ENCODE measurements at places on chromosomes 5 and 9.
A peak's percentile ranks its signal among the peaks of the same experiment; 100 is the strongest.

DNA sequence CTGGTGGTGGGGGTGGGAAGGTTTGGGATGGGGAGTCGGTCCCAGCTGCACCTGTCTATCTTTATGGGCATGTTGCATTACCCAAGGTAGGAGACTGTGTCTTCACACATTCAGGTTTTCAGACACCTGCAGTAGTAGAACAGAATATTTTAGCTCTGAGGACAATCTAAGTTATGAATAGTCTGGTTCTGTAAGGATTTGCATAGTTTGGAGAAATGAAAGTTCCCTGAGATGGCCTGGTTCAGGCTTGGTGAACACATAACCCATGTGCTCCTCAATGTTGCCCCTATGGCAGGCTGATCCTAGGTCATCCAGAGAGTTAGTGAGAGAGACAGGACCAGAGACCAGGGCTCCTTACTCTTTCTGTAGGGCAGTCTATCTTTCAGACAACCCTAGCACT, 20.7 kb downstream of the TNFSF8 start:
- DNase-seq: no peak

DNA sequence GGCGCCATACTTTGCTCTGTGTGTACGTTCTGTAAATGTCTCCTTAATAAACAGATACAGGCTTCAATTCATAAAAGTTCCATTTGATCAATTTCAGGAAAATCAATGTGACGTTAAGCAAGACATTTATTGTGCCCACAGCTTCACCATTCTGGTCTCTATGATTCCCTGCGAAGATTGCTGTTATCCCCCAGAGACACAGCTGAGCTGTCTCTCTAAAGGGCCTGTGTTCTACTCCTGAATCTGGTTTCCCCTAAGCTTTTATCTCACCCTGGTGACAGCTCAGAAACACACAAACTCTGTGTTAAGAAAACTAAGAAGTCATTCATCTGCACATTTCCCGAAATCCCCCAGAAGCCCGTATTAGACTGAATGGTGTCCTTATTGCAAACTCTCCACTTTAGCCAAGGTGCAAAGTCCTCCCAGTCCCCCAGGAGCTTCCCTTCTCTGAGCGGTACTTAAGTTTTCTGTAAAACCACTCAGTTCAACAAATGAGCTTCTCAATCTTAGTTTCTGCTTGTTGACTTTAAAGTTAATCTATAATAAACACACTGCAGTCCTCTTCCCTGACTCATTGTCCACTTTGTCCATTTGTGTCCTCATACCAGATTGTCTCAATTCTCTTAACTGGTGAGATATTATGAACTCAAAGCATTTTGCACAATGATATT, 1.4 kb upstream of the C5orf15 start:
- DNase-seq: no peak

GRCh38 chr9:136942112-136942880, 2.2 kb downstream of the FBXW5 start:
- DNase-seq: no peak

- no peak for DNase-seq
Observed at GRCh38 chr9:87836951-87837705, 45.5 kb upstream of the SPATA31E1 start.

GRCh38 chr5:5885782-5886181, 463.3 kb downstream of the ICE1 start:
- DNase-seq: no peak

- peak; percentile 22 for DNase-seq
Observed at GRCh38 chr9:114155995-114156656, 789 bp downstream of the COL27A1 start.

DNA sequence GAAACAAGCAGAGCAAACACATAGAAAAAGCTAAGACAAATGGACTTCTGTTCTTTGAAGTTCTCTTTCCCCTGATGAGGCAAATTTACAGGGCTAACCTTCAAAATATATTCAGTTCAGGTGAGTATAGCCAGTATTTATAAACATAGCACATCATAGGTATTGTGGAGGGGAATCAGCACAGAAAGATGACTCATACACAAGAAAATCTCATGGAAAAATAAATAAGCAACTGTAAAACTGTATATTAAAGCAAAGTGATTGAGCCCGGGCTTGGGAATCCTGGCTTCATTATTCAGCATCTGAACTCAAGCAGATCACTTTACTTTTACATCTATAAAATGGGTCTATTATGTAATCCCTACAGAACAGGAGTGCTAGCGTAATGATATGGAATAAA, 173.5 kb upstream of the PAPPA start:
- DNase-seq: no peak

- DNase-seq: no peak
Observed at GRCh38 chr5:7756453-7756852, 94.5 kb downstream of the CFAP90 start.

- DNase-seq: no peak
Observed at GRCh38 chr9:96008502-96009222, 133.2 kb downstream of the ERCC6L2 start.

GRCh38 chr9:91099436-91099835, 262.3 kb downstream of the AUH start:
- DNase-seq: no peak

DNA sequence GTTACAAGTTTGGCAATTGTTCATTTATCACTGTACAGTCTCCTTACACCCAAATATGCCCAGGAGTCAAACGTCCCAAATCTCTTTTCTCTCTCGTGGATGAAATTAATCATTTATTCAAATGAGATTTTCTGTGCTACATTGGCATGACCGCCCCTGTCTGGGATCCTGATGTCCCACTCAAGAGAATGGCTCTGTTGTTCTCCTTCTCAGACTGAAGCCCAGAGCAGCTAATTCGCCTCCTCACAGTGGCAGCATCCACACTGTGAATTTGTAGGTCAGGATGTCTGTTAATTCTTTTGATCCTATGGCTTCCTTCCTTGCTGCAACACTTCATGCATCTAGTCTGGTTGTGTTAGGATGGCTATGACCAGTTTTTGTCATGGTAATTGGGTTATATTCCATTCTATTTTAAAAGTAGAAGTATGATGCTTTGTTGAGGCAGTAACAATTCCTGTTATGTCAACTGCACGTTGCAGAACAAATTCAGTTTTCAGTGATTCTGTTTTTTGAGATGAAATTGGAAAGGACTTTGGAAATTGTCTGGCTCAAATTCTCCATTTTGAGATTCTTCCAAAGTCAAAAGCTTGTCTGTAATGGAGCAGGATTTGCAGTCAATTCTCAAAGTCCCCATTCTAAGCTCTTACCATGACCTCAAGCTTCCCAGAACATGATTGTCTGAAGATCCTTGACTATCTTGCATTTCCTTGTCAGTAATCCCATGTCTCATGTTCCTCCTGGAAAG, 141.5 kb upstream of the GAS1 start:
- DNase-seq: no peak

DNA sequence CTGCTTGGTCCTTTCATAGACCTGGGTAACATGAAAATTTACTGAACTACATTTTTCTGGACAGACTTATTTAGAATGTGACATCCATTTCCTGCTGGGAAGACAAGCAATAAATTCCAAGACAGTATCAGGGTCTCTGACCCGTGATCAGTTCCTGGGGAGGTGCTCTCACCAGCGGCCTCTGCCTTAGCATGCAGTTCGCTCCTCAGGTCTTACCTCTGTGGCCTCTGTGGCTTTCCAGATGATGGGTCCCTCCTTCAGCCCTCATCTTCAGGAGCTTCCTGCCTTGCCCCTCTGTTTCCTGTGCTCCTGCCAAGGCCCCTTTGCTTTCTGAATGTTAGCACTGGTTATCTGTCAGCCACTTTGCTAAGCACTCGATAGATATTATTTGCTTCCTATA, 66.4 kb downstream of the CMYA5 start:
- no peak for DNase-seq

GRCh38 chr5:8870959-8871355, 674.9 kb downstream of the SEMA5A start:
- no peak for DNase-seq

DNA sequence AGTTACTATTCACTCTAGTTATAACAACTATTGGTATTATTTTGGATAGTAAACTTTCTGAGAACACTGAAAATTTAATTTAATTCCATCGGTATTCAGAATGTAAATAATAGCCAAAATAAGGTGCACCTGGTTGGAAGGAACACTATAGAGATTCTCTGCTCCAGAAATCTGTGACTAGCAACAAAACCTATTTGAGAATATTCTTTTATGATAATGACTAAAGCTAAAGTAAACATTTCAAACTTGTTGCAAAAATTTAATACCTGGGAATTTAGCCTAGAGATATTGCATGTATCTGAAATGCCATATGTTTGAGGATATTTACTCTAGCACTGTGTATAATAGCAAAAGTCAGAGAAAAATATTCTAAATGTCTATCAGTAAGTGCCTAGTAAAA, 144.1 kb downstream of the PLK2 start:
- no peak for DNase-seq

GRCh38 chr9:121369595-121370265, at the start of gene STOM:
STOM (minus strand) TSS chr9:121370250; CDS start chr9:121370187, 63 bp downstream.
- DNase-seq: peak; percentile 63

DNA sequence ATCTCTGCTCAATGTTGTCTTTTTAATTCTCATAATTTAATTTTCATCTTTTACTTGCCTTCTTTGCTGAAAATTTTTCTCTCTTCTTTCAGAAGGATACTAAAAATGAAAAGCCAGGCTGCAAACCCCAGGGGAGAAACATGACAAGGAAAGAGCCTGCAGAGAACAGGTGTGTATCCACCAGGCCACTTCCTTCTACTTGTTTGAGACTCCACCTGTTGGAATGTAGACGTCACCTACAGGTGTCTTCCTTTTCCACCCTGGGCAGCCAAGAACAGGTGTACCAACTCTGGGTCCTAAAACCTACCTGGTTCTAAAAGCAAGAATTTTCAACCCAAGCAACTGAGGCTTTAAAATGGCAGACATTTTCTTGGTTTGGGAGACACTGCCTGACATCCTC, 166.8 kb downstream of the ATP10B start:
- no peak for DNase-seq

- DNase-seq: no peak
Observed at GRCh38 chr9:90002397-90003271, 397.8 kb downstream of the GADD45G start.

DNA sequence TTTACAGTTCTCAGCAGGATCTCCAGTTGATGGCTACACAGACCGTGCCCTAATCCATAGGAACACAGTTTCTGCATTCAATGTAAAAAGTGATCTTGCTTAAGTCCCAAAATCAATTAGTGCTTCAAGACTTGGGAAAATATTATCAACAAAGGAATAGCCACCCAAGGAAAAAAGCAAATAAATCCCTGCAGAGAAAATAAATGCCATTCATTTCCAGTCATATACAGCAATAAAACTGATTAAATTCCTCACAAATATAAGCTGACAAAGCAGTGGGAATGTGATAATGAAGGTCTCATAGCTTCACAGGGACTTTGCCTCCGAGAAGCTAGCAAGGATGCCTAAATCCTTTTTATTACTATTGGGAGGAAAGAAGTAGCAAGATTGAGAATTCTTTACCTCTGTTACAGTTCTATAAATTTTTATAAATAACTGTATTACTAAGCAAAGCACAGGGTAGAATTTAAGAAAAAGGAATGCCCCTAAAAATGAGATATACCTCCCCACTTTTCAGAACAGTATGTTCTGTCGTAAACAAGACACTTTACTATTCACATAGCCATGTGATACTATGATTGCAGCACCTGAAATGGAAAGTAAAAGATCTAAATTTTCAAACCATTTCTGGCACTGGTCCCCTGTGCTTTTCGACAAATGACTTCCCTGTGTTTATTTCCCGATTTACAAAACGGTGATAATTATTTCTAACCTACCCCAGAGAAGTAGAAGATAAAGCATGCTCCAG, 59.8 kb downstream of the ARSB start:
- no peak for DNase-seq

GRCh38 chr9:121822093-121823085, 171.0 kb downstream of the DAB2IP start:
- no peak for DNase-seq

GRCh38 chr5:148224117-148224742, 14.1 kb upstream of the MARCOL start:
- DNase-seq: no peak

DNA sequence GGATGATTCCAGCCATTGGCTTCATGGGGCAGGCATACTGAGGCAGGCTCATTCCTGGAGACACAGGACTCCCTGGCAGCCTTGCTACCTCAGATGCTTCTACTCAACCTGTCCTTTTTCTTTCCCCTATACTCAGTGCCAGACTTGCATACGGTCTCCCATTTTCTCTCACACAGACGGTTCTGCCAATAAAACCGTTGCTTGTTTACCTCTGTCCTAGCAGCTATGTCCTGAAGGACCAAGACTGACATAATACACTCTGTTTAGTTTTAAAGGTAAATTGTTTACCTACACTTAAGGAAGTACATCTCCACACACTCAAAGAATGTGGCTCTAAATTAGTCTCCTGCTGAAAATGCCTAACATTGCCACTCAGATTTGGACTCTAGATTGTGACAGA, 151.0 kb upstream of the RFX3 start:
- no peak for DNase-seq

GRCh38 chr5:42956551-42956950, 83.6 kb downstream of the ANXA2R start:
- no peak for DNase-seq

DNA sequence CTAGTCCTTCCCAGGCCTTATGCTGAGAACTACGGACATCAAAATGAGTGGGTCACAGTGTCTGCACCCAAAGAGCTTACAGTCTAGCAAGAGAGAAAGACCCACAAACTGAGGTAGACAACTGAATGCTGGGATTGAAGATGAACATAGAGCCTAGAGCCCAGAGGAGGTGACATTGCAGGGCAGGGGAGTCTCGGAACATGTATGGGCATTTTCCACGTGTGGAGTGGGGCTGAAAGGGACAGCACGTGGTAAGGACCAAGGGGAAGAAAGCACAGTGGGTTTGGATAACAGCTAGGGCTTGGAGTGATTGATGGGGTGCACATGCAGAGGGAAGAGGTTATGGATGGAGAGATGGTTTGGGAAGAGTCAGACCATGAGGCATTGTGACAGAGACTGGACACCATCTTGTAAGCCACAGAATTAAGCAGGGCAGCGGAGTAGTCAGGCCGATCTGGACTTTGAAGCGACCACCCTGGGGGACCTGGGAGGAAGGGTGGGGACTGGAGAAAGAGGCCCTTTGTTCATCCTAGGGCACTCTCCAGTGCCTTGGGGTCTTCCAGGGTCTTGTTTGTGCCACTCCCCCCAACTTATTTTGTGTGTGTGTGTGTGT, 47.5 kb upstream of the SH3PXD2B start:
- DNase-seq: no peak

GRCh38 chr5:15606197-15606596, 106.2 kb downstream of the FBXL7 start:
- no peak for DNase-seq

GRCh38 chr9:18721267-18721994, 247.5 kb downstream of the ADAMTSL1 start:
- no peak for DNase-seq

DNA sequence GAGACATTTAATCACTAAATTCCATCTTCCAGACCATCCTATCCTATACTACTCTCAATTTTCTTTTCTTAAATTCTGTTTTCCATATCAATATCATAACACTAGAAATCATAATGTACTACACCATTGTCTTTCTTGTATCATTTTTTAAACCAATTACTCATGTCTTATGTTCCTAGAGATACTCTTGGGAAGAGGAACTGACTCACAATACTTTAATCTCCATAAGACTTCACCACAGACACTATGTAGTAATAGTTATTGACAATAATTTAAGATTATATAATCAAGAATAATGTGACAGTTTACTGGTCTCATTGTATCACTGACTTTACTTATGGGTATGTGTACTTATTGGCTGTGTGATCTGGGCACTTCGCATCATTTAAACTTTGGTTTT, 43.8 kb downstream of the PCDHGC5 start:
- no peak for DNase-seq

- DNase-seq: no peak
Observed at GRCh38 chr9:99288830-99289229, 66.7 kb downstream of the SEC61B start.

All from stimulated activated CD4-positive, alpha-beta T cell treated with anti-CD3 and anti-CD28 coated beads, Interleukin-2, amount 100 ng/mL, for 24 hours (primary cell).